ENCODE measurements at places on chromosomes 1 and 21.
A peak's percentile ranks its signal among the peaks of the same experiment; 100 is the strongest.

DNA sequence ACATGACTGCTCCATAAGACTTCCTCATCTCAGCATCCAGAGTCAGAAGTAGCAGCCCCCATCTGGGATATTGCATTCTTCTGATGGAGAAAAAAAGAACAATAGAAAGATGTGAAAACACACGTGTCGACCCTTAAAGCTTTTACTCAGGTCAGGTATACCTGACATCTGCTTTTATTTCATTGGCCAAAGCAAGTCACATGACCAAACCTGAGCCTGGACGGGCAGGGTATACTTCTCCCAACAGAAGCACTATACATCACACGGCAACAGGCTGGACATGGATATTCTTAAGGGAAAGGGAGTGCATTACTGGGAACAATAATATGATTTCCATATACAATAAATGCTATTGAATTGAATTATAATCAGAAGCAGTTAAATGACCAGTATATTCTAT is 243.3 kb downstream of the LMO4 start:
- no peaks in the 10 kb centered on the region for H3K27me3 ChIP-seq
- no peaks in the 10 kb centered on the region for H3K36me3 ChIP-seq
- DNase-seq: no peak
- H3K27ac ChIP-seq: no peak overlapping the region

GRCh38 chr1:228006786-228007048 is at the start of gene WNT3A:
Gene WNT3A (plus strand): TSS chr1:228006998. CDS start chr1:228007129, 131 bp downstream.
- no peak within 1 kb of the TSS for H3K4me3 ChIP-seq
- H3K27ac ChIP-seq: no peak within 1 kb of the TSS
- no peaks in the 10 kb centered on the region for H3K36me3 ChIP-seq

DNA sequence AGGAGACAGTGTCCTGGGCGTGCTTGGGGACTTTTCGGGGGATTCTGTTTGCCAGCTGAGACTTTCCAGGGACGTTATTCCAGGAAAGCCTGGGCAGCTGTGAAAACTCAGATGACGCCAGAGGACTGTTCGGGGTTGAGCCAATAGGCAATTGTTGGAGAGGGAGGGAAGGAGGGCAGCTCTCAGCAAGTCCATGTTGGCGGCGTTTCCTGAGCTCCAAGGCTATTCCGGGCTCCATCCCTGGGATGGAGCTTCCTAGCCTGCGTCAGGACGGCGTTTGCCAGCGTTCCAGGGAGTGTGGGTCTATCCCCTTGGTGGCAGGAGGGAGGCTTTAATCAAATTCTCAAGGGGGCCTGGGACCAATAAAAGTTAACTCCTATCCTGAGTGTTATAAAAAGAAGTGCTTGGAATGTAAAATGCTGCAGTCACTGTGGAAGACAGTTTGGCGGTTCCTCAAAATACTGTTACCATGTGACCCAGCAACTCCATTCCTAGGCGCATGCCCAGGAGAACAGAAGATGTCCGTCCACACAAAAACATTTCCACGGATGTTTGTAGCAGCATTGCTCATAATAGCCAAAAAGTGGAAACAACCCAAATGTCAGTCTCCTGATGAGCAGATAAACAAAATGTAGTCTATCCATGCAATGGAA is 15.2 kb downstream of the SLC27A3 start:
- no peaks in the 10 kb centered on the region for H3K36me3 ChIP-seq
- H3K27me3 ChIP-seq: no peaks in the 10 kb centered on the region
- H3K27ac ChIP-seq: peak overlapping the region; percentile 6
- H3K4me3 ChIP-seq: no peak overlapping the region
- DNase-seq: no peak

GRCh38 chr1:187096689-187097088 is 267.9 kb downstream of the PLA2G4A start:
- H3K27ac ChIP-seq: no peak overlapping the region
- H3K4me3 ChIP-seq: no peak overlapping the region
- no peaks in the 10 kb centered on the region for H3K4me1 ChIP-seq
- no peak for DNase-seq
- H3K36me3 ChIP-seq: no peaks in the 10 kb centered on the region

- no peak overlapping the region for H3K4me3 ChIP-seq
- no peak for DNase-seq
- H3K36me3 ChIP-seq: peaks cover 10% of the 10 kb centered on the region
- no peak overlapping the region for H3K27ac ChIP-seq
- no peaks in the 10 kb centered on the region for H3K4me1 ChIP-seq
Measured at GRCh38 chr21:34869545-34869944, 179.6 kb downstream of the RUNX1 start.

- H3K4me3 ChIP-seq: no peak overlapping the region
- no peaks in the 10 kb centered on the region for H3K4me1 ChIP-seq
Measured at GRCh38 chr1:162976628-162977027, 92.5 kb upstream of the RGS4 start.

Data from T-cell (primary cell).